ENCODE measurements at places on chromosomes 5 and 9. TPM values are rescaled to one million over a fixed set of nuclear protein-coding genes. Genes with fewer than 3 reads are reported as not detected.

LCN1 gene
- total RNA-seq = not detected

C9 gene
- total RNA-seq = 0.25 TPM

TAF11L5 gene
- not detected for total RNA-seq

NR2F1-AS1 gene
- 17.1 TPM for total RNA-seq

SLC45A2 gene
- 0.13 TPM for total RNA-seq

ADAMTSL2 gene
- not detected for total RNA-seq

FOXD4L4 gene
- total RNA-seq = 0.25 TPM

PCDHB11 gene
- total RNA-seq = 0.13 TPM

UBTD2 gene
- 22.2 TPM for total RNA-seq

SHOC1 gene
- total RNA-seq = not detected

RHOBTB3 gene
- total RNA-seq = 66.9 TPM

IFNA13 gene
- total RNA-seq = not detected

ZBTB6 gene
- 11.7 TPM for total RNA-seq

KCNIP1 gene
- total RNA-seq = not detected

IRX2 gene
- total RNA-seq = not detected

TRMT10B gene
- 2.4 TPM for total RNA-seq

SLC34A1 gene
- total RNA-seq = not detected

GRXCR2 gene
- not detected for total RNA-seq

IL3 gene
- total RNA-seq = not detected

EFNA5 gene
- total RNA-seq = 16.7 TPM

MYORG gene
- total RNA-seq = 5.7 TPM

MEGF10 gene
- total RNA-seq = 0.92 TPM

TXNDC8 gene
- not detected for total RNA-seq

GKAP1 gene
- total RNA-seq = 2.7 TPM

HSPA4 gene
- 163 TPM for total RNA-seq

PHYHD1 gene
- 0.20 TPM for total RNA-seq

LTC4S gene
- total RNA-seq = 0.66 TPM

DMRT3 gene
- total RNA-seq = not detected

HOMER1 gene
- 1.7 TPM for total RNA-seq

ADAMTS16 gene
- total RNA-seq = not detected

ANKRD55 gene
- total RNA-seq = 0.33 TPM

ANKRD18B gene
- total RNA-seq = 3.9 TPM

EGFLAM gene
- total RNA-seq = 0.59 TPM

PCDHGA10 gene
- 3.1 TPM for total RNA-seq

SHISAL2B gene
- total RNA-seq = not detected

C5orf63 gene
- total RNA-seq = 1.7 TPM

CRB2 gene
- not detected for total RNA-seq

TLX3 gene
- not detected for total RNA-seq

All from pulmonary artery endothelial cell (primary cell).